ENCODE measurements at places on chromosomes 1 and 21. TPM values are rescaled to one million over a fixed set of nuclear protein-coding genes. Genes with fewer than 3 reads are reported as not detected.

DMBX1 gene
- not detected for total RNA-seq

LRRC53 gene
- not detected for total RNA-seq

DNA sequence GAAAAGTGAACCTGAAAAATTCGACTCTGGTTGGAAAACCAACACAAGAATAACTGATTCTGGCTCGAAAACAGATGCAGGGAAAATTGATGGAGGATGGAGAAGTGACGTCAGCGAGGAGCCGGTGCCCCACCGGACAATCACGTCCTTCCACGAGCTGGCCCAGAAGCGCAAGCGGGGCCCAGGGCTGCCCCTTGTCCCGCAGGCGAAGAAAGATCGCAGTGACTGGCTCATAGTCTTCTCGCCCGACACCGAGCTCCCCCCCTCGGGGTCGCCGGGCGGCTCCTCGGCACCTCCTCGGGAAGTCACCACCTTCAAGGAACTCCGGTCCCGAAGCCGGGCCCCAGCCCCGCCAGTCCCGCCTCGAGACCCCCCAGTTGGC, 1.9 kb downstream of the RUSC1 start:
- peak overlapping the region; percentile 96 for H3K27ac ChIP-seq
- H3K4me3 ChIP-seq, result peak overlapping the region; percentile 81
- no peaks in the 10 kb centered on the region for H3K27me3 ChIP-seq
- no peaks in the 10 kb centered on the region for H3K36me3 ChIP-seq

GRCh38 chr1:147541672-147542568, 619 bp downstream of the BCL9 start:
- H3K4me3 ChIP-seq, result peak overlapping the region; percentile 70
- no peaks in the 10 kb centered on the region for H3K27me3 ChIP-seq
- no peaks in the 10 kb centered on the region for H3K36me3 ChIP-seq
- peaks cover 61% of the 10 kb centered on the region for H3K4me1 ChIP-seq
- peak; percentile 43 for ATAC-seq

DNA sequence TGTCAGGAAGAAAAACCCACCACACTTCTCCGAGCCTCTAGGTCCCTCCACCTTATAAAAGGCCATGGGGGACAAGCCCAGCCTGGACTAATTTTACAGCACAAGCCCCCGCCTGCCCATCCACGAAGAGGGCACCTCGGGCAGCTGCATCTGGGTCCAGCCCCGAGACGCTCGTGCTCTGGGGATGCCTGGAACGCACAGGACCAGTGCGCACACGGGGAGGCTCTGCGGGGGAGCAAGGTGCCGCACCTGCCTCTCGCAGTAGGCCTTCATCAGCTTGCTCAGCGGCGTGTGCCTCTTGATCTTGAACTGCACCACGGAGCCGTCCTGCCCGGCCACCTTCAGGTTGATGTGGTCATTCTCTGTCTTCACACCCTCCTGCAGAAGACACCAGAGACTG, 4.1 kb downstream of the SUMO3 start:
- no peak for ATAC-seq
- no peaks in the 10 kb centered on the region for H3K27me3 ChIP-seq
- H3K4me1 ChIP-seq, result peaks cover 11% of the 10 kb centered on the region
- no peak overlapping the region for H3K4me3 ChIP-seq
- H3K27ac ChIP-seq, result no peak overlapping the region

DNA sequence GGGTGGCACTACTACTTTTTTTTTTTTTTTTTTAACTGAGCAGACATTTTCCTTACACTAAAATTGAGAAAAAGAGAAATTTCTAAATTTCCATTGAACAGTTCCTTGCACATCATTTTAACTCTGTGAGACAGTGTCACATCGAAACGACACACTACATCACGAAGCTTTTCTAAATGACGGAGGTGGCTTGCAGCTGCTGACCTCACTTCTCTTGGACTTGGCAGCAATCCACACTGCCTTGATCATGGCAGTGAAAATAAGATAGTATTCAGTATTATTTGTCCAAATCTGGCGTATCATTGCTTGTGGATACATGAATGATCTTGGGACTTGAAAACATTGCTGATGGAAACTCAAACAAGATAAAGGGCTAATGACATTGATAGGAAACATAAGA, 80.3 kb upstream of the CYYR1 start:
- H3K4me1 ChIP-seq, result no peaks in the 10 kb centered on the region
- no peak for ATAC-seq
- H3K27ac ChIP-seq, result no peak overlapping the region
- no peak overlapping the region for H3K4me3 ChIP-seq

DNA sequence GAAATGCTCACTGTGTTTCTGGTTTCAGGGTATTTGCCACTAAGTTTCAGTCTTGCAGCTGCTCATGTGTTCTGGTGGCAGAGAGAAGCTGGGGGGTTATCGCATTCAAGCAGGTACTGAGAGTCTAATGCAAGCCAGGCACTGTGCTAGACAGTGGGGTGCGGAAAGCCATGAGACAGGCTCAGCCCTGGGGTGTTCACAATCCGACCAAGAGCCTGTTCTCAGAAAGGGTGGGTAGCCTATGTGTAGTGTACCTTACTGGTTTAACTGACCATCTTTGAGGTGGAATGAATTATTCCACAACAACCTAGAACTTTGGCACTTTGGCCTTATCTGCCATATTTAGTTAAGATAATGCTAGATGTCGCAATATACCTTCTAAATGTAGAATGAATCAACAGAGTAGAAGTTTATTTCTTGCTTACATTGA, 55.3 kb upstream of the ROR1 start:
- no peaks in the 10 kb centered on the region for H3K27me3 ChIP-seq
- no peaks in the 10 kb centered on the region for H3K4me1 ChIP-seq
- H3K4me3 ChIP-seq, result no peak overlapping the region
- ATAC-seq, result no peak
- no peaks in the 10 kb centered on the region for H3K36me3 ChIP-seq

DNA sequence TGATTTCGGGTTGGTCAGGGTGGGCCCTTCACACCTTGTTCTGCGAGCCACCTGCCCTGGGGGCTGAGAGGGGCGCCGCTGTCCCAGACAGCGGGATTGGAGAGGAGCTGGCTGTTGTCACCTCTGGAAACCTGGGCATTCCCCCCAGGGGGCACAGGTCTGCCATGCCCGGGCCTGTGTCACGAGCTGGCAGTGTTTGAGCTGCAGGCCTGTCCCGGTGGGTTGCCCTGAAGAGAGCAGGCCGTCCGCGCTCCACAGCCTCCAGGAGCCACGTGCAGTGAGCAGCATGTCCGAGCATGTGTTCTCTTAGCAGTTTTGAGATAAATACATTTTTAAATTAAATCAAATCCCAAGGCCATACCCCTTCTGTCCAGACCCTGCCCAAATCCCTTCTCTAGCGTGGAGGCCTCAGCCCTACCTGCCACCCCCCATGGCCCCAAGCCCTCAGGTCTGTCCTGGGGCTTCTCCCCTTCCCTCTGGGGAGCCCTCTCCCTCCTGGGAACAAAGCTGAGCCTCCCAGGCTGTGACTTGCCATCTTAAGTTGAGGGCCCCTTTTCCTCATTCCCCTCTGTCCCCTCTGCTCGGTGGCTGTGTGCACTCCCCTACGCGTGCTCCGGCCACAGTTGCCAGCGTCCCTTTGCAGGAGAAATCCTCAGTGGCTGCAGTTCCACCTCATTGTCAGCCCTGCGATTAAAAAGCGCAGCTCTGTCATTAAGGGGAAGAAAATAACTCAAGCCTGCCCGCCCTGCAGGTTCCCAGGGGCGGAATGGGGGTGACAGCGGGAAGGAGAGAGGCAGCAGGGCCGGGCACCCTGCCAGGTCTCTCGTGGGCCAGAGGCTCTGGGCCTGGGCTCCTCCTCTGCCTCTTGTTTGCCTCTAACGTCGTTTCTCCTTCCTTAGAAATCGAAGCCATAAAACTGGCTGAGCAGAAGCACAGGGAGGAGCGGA, 26.6 kb downstream of the SLX9 start:
- peak overlapping the region; percentile 90 for H3K27ac ChIP-seq
- H3K36me3 ChIP-seq, result no peaks in the 10 kb centered on the region
- ATAC-seq, result peak; percentile 23
- peak overlapping the region; percentile 16 for H3K4me3 ChIP-seq

Data from gastroesophageal sphincter (tissue), 4 donors.